ENCODE measurements at places on chromosomes 2 and 18.

- no peak for DNase-seq
Measured at GRCh38 chr2:65377556-65378192, 54.7 kb downstream of the SPRED2 start.

GRCh38 chr18:57445488-57446319, 10.5 kb downstream of the ONECUT2 start:
- peak; percentile 82 for DNase-seq

DNA sequence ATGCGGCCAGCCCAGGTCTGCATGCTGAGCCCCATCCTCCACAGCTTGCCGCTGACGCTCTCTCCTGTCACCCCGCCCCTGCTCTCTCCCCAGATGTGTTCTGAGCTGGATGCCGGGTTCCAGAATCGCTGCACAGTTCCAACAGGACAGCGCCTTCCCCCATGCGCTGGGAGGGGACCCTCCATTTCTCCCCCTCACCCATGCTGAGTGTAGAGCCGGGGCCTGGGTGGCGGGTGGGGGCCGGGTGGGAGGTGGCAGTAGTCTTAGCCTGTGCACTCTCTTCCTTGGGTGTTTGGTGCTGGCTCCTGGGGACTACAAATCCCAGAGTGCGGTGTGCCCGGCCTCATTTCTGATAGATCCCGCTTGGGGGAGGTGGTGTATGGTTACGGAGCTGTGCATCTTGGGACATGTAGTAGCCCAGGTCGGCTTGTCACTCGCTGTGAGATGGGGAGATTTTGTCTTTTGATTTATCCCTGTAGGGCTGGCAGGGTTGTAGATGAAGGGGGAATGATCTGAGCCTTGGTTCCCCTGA, 6.8 kb downstream of the DNAJB2 start:
- no peak for DNase-seq

- DNase-seq, result no peak
Measured at GRCh38 chr2:170145675-170146432, 32.1 kb upstream of the MYO3B start.

DNA sequence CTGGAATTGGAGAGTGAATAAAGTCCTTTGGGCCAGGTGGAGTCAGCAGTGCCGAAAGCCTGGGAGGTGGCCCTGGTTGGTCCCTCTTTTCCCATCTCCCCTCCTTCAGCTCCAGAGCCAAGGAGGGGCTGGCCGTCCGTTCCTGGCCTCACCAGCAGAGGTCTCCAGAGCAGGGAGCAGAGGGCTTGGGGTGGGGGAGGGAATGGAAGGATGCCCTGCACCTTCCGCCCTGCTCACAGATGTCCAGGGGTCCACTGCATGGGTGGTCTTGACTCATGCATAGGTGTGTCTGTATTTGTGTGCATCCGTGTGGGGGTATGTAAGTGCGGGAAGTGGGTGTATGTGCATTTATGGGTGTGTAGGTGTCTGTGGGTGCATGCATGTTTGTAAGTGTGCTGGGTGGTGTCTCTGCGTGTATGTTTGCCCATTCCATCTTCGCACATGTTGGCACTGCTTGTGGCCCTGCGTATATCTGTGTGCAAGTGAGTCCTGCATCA, 201.8 kb downstream of the ZFP36L2 start:
- peak; percentile 21 for DNase-seq

- DNase-seq, result no peak
Measured at GRCh38 chr2:216770717-216771116, 75.4 kb upstream of the IGFBP5 start.

- no peak for DNase-seq
Measured at GRCh38 chr2:198116756-198117155, 312.4 kb downstream of the PLCL1 start.

GRCh38 chr2:72789241-72789640, 36.6 kb downstream of the EXOC6B start:
- no peak for DNase-seq
